Melanocyte of skin (primary cell): ENCODE measurements at places on chromosomes 3 and 15. TPM values are rescaled to one million over a fixed set of nuclear protein-coding genes. Genes with fewer than 3 reads are reported as not detected.

The SOX2 gene
- 0.33 and 5.2 TPM in 2 replicates for total RNA-seq

The ACKR2 gene
- under 0.01 and 0.93 TPM in 2 replicates for total RNA-seq

The NANOGP8 gene
- total RNA-seq = not detected in 2 replicates

The GPD1L gene
- total RNA-seq = 14.3 and 28.4 TPM in 2 replicates

The ITPKA gene
- total RNA-seq = 0.15 and 0.67 TPM in 2 replicates

The RASA2 gene
- 14.7 and 21.9 TPM in 2 replicates for total RNA-seq

The ANKRD34C gene
- not detected in 2 replicates for total RNA-seq

The BSN gene
- under 0.01 and 0.15 TPM in 2 replicates for total RNA-seq

The ITIH4 gene
- 2.2 and 4.1 TPM in 2 replicates for total RNA-seq

The WHAMM gene
- total RNA-seq = 4.2 and 5.3 TPM in 2 replicates

The RBM6 gene
- 45.3 and 53.1 TPM in 2 replicates for total RNA-seq

The RPL14 gene
- total RNA-seq = 194 and 281 TPM in 2 replicates

The MYL3 gene
- total RNA-seq = not detected in 2 replicates

The PARP15 gene
- 2.2 and 3.0 TPM in 2 replicates for total RNA-seq

The NOX5 gene
- 0.15 TPM in 1 of 2 replicates, not detected in the other for total RNA-seq

The EIF2A gene
- total RNA-seq = 157 and 184 TPM in 2 replicates

The ADPRH gene
- 7.9 and 8.7 TPM in 2 replicates for total RNA-seq

The MRPS25 gene
- 16.5 and 19.6 TPM in 2 replicates for total RNA-seq

The C3orf22 gene
- not detected in 2 replicates for total RNA-seq

The GOLGA8G gene
- not detected in 2 replicates for total RNA-seq

The RASGRP1 gene
- 0.31 TPM in 1 of 2 replicates, not detected in the other for total RNA-seq

The MOBP gene
- under 0.01 TPM in 1 of 2 replicates, not detected in the other for total RNA-seq

The SCAANT1 gene
- not detected in 2 replicates for total RNA-seq

The C2CD4B gene
- total RNA-seq = not detected in 2 replicates
